ENCODE measurements at places on chromosomes 2 and 18.

DNA sequence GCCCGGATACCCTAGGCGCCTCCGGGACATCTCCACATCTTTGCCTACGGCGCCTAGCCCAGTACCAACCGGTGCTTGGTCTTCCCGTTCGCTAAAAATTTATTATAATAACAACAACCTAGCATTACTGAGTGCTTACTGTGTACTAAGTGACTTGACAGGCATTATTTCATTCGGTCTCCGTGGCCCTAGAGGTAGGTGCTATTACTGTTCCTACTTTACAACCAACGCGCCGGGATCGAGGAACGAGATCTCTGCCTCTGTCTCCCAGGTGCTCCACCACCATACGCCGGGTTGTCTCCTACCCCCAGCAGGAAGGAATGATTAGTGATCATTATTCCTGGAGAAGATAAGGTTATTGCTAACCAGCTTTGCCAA, 657 bp upstream of the BIN1 start:
- peak; percentile 78 for DNase-seq

- no peak for DNase-seq
Observed at GRCh38 chr2:209321076-209321475, 102.8 kb upstream of the MAP2 start.

- peak; percentile 77 for DNase-seq
Observed at GRCh38 chr2:164737612-164738081, 104.0 kb downstream of the COBLL1 start.

- DNase-seq = no peak
Observed at GRCh38 chr2:102717308-102718018, 44.4 kb upstream of the TMEM182 start.

DNA sequence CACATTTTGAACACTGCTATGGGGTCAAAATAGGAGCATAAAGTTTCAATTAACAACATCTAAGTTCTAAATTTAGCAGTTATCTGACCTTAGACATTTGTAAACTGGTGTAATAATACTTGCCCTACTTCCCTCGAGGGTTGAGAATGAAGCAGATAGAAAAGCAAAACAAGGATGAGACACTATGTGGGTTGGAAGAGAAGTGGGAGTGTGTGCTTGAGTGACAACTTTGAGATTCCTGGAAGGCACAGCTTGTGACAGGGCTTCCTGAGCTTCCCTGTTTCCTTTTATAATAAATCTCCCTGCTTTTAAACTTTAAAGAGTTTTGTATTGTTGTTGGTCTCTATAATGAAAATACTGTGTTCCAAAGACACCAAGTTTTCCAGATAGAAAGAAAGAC, 128.6 kb upstream of the CHST9 start:
- no peak for DNase-seq

DNA sequence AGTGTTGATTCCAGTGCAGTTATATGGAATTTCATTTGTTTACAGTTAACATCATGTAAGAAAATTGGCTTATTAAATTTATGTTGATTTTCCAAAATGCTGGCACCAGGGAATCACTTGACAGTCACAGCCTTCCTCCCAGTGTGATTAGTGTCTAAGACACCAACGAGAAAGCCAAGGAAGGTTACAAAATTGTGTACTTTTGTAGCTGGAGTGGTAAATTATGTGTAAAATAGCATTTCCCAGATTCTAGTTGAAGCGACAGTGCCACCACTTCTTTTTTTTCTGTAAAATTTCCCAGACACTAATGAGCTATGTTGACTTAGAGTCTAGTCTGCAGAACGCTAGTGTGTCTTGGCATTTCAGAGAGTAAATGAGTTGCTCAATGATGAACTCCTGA, 101.3 kb downstream of the NCK2 start:
- DNase-seq = no peak

GRCh38 chr2:224937887-224938286, 104.4 kb downstream of the DOCK10 start:
- no peak for DNase-seq

DNA sequence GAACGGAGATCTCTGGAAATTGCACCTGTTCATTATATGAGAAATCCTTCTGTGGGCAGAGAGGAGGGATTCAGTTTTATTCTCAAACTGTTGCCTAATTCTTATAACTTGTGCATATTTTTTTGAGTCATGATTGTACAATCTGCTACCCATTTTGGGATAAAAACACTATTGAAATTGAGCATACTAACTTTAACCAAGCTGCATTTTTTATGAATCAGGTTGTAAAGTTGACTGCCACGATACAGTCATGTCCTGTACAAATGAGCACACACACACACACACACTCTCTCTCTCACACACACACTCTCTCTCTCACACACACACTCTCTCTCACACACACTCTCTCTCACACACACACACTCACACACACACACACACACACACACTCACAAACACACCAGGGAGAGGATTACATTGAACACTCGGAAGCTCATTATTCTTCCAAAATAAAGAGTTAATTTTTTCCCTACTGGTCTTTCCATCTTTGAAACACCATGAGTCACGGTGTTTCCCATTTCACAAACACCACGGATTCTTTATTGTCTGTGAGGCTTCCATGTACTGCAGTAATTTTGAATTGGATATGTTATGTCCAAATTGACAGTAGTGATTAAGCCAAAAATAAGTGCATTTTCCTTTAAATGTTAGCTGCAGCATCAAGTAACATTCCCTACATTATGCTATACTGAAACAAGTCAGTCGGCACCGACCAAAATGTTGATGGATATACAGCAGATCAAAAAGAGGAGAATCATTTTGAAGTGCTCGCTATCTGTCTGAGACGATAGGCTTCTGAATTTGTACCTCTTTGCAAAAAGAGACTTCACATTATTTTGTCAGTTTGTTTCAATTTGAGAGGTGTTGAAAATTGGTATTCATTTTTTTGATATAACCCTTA, 216.9 kb downstream of the ARHGAP15 start:
- no peak for DNase-seq

- no peak for DNase-seq
Observed at GRCh38 chr2:183093857-183094657, 15.5 kb downstream of the DUSP19 start.

GRCh38 chr18:13366541-13366940, 148.0 kb downstream of the LDLRAD4 start:
- no peak for DNase-seq

DNA sequence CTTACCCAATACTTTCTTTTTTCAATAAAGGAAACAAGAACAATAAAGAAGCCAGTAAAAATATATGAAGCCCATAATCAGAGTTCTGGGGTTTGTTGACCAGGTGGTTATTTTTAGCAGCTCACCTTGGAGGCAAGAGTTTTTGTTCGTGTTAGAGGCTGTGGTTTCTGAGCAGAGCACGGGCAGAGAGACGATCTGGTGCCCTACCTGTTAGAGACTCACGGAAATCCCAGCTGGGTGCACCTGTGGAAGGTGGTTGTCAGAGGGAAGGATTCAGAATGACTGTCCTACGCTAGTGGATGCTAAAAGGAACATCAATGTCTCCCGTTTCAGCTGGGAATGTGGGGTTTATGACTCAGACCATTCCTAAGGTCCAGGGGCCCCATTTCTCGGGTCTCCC, 87.6 kb downstream of the NRP2 start:
- no peak for DNase-seq

DNA sequence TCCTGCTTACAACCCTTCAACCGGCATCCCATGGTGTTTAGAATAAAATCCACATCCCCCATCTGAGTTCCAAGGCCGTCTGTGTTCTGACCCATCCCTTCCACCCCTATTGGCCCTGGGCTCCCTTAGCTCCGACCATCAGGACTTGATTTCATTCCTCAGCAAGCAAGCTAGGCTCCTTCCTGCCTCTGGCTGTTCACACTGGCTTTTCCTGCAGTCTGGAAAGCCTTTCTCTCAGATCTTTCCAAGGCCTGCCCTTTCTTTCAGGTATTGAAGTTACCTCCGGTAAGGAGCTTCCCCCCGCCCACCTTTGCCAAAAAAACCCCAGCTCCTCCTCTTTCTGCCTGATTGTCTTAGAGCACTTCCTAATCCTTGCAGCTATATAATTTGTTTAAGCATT, 86.8 kb downstream of the CLIP4 start:
- DNase-seq = no peak

- DNase-seq = no peak
Observed at GRCh38 chr2:168086851-168087250, 160.5 kb downstream of the STK39 start.

GRCh38 chr2:241498115-241499070, 10.0 kb downstream of the STK25 start:
- DNase-seq = no peak

- DNase-seq = peak; percentile 62
Observed at GRCh38 chr2:172173174-172173706, 70.5 kb upstream of the DLX2 start.

GRCh38 chr18:61034580-61034979, 298.6 kb upstream of the CDH20 start:
- no peak for DNase-seq

DNA sequence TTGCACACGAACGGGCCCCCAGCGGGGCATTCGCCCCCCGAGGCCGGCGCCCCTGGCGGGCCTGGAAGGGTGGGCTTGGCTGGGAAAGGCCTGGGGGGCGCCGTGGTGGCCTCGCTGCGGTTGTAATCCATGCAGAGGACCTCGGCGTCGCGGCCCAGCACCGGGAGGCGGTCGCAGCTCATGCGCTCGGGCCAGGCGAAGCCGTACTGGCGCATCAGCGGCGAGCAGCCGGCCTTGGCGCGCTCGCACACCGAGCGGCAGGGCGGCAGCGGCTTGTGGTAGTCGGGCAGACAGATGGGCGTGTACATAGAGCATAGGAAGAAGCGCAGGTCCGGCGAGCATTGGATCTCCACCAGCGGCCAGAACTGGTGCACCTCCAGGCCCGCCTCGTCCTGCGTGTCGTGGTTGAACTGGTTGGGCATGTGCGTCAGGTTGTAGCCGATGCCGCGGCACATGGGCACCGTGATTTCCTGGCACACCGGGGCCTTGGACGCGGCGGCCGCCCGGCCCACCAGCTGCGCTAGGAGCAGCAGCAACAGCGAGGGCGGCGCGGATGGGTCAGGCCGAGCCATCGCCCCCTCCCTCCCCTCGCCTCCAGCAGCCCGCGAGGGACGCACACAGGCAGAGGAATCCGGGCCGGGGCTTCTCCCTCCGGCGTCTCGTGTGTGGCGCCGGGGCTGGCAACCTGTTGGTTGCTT, 1.4 kb downstream of the FZD5 start:
- DNase-seq = peak; percentile 40

DNA sequence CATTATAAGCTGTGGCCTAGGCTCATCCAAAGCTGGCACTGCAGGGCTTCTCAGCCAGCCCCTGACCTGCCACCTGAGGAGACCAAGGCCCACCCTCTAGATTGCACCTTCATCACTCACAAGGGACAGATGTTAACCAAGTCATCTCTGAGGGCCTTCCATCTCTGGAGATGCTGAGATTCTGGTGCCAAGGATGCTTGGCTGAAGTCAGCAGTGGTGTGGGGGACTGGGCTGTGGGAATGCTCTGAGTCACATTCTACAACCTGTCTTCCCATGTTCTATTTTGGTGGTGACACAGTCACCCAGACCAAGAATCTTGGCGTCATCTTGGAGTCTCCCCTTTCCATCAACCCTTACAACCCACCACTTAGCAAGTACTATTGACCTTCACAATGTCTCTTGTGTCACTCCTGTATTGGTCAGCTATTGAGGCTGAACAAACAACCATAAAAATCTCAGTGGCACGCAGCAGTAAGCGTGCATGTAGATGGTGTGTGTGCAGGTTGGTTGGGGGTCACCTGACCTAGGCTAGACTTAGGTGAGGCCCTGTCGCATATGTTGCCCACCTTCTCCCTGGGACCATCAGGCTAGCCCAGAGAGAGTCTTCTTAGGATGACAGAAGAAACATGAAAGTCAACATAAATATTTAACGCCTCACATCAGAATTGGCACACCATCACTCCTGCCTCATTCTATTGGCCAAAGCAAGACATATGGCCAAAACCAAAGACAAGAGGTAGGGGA, 135.0 kb downstream of the SMAD7 start:
- DNase-seq = no peak

DNA sequence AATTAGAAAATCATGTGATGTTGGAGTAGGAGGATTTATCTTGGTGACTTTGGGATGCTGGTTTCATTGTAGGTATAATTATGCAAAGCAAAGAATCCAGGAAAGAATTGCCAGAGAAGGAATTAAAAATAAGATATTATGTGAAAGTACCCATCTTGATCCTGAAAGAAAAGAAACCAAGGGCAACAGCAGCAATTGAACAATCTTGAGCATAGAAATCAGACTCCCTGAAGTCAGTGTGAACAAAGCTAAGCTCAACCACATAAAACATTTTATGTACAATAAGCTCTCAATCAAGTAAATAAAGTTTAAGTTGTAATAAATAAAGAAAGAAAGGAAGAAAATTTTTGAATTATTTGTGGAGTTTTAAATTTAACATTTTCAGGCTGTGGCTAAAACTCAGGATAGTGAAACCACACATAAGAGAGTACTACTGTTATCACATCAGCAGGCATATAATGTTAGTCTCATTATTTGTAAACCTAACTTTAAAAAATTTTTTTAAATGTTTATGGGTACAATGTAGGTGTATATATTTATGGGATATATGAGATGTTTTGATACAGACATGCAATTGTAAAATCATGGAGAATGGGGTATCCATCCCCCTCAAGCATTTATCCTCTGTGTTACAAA, 32.8 kb upstream of the GPR55 start:
- no peak for DNase-seq

DNA sequence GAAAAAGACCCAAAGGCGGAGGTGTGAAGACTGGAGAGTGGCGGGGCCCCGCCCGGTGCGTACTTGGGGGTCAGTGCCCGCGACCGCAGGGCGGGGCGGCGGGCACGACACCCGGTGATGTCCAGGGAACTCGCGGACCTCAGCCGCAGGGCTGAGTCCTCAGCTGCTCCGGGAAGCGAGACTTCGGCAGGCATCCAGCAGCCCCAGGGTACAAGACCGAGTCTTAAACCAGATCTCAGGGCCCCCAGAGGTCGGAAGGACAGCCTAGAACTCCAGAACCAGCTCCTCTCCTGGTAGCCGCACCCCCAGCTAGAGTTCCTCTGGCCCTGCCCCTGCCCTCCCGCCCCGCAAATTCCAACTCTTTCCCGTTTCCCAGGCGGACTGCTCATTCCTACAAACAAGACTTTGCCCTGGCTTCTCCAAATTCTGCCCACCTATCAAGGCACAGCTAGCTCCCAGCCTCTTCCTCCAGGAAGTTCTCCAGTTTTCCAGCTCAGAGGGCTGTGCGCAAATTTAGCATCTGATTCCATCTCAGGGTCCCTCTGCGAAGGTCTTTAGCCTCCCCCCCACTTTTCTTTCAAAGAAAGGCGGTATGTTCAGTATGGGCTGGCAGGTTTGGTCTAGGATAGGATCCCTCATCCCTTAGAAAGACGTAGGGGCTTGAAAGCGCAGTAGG, 26.0 kb upstream of the NOTO start:
- DNase-seq = no peak

GRCh38 chr2:105325389-105325963, 4.1 kb downstream of the TGFBRAP1 start:
- peak; percentile 98 for DNase-seq

DNA sequence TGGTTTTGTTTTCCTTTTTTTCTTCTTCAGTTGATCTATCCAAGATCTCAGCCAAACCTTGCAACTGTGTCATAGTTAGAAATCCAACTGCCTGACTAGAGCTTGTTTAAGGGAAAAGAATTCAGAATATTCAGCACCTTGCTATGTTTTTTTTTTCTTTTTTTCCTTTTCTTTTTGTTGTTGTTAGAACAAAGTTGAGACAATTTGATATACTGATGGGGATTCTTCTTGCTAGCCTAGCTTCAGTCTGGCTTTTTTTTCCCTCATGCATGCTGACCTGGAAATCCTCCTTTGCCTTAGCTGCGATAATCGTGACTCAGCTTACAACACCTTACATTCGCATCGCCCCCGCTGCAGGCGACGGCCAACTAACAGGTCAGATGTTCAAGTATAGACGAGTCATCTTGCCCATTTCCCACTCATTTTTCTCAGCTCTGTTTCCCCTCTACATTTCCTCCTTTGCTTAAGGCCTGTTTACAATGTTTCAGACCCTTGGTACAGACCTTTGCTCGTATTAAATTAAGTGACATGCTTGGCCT, 487.2 kb upstream of the RAB12 start:
- DNase-seq = no peak
